ENCODE measurements at places on chromosomes 16 and 17.

DNA sequence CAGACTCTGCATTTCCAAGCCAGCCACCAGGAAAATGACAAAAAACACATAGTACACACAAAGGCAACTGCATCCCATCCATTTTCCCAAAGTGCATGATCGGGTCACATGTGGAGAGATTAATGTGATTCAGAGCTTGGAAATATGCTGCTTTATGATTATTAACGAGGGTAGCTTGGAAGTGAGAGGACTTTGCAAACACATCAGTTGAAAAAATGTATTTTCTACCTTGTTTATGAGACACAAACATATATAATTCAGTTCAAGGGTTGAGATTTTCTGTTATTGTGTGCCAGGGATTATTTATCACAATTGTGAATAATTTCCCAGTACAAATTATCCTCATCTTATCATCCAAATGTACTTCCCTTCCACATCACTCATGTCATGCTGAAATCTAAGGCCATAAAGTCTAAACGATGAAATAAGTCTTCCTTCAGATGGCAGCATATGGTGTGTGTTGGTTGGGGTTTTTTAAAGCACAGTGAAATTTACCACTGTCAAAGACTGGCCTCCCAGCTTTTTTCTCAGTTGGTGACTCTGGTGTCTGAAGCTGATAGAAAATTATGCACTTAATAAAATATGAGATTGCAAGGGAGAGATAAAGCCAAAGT is 104.7 kb upstream of the ADAMTS18 start:
- no peak for DNase-seq

DNA sequence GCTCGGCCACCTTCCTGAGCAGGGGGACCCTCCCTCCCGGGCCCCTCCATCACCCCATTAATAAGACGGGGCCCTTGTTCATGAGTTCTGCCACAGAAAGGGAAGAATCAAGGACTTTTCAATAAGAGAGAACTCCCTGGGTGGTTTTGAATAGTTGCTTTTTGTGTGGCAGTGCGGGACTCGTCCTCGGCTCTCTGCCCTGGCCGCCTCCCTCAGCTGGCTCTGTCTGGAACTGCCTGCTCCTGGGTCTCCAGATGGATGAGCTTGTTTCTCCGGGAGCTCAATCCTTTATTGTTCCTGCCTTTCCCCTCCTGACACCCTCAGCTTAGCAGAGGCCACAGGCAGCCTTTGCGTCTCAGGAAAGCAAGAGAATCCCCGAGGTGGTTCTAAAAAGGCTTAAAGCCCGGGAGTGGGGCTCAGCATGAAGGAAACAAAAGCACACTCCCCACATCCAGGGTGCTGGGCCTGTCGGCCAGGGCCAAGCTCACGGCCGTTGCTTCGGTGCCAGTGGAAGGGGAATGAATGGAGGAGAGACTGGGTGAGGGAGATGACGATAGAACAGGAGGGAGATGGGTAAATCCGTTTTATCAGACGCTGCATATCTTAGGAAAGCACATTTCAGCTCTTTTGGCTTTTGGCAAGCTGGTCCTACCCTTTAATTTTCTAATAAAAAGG is 60.2 kb downstream of the RAI1 start:
- DNase-seq: peak; percentile 76

DNA sequence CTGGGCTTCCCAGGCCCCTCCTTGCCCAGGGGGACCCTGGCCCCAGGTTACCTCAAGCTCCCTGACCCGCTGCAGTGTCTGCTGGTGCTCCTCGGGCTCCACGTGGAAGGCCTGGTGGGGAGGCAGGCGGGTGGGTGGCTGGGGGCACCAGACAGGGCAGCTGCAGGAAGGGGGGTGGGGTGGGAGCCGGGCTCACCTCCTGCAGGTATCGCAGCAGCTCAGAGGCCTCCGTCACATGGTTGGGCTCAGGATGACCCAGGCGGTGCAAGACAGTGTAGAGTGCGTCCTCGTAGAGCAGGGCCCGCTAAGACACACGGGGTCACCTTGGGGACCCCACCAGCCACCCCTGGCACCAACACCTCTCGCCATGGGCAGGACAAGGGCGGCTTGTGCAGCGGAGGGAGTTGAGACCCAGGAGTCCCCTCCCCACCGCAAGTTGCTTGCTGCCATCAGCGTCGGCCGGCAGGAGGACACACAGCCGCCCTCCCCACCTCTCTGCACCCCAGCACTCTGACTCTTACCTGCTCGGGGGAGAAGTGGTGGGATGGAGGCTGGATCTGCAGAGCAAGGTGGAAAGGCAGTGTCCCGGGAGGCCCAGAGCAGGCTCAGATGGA is 1.1 kb downstream of the UNC13D start:
- no peak for DNase-seq

- DNase-seq: no peak
These were observed 110.0 kb upstream of the CIBAR2 start for GRCh38 chr16:85222155-85222863.

- peak; percentile 60 for DNase-seq
These were observed 18.0 kb downstream of the CCR7 start for GRCh38 chr17:40547079-40547784.

- DNase-seq: no peak
These were observed 19.4 kb upstream of the ENDOV start for GRCh38 chr17:80395402-80396151.

GRCh38 chr16:52549011-52549692 is 2.2 kb upstream of the TOX3 start:
- peak; percentile 48 for DNase-seq

- no peak for DNase-seq
These were observed 1095.3 kb upstream of the CDH8 start for GRCh38 chr16:63131503-63131902.

DNA sequence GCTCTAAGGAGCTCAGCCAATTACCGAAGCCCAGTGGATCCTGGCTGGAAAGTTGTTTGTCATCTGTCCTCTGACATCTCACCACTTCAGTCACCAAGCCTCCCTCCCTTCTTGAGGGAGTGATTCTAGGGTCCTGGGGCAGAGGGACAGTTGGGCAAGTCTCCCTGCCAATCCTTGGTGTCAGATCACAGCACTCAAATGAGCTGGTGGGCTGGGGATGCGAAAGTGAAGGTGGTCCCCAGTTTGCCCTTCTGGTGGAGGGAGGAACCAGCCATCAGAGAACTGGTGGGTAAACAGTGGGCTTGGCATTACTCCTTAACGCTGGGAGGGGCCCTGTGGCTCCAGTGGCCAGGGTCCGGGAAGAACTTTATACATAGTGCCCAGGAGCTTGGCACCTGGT is 4.4 kb upstream of the CALB2 start:
- no peak for DNase-seq

DNA sequence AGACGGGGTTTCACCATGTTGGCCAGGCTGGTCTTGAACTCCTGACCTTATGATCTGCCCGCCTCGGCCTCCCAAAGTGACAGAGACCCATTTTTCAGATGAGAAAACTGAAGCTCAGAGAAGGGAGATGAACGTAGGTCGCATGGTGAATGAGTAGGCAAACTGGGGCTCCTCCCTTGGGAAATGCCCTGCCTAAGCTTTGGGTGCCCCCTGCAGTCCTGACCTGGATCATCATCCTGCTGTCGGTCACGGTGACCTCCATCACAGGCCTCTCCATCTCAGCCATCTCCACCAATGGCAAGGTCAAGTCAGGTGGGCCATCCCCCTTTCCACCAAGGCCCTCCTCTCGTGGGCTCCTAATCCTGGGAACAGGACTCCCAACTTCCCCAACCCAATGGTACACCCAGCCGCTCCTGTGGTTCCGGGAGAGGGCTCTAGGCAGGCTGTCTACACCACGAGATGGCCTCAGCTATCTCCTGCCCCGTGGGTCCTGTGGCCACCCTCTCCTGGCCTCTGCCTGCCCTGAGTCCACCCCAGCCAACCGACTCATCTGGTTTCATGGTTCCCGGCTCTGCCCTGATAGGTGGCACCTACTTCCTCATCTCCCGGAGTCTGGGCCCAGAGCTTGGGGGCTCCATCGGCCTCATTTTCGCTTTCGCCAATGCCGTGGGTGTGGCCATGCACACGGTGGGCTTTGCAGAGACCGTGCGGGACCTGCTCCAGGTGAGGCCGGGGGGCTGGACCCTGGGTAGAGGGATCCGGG is 4.7 kb downstream of the SLC12A3 start:
- DNase-seq: peak; percentile 16
